Hematopoietic multipotent progenitor cell (in vitro differentiated cells): ENCODE measurements at places on chromosomes 13 and 19. TPM values are rescaled to one million over a fixed set of nuclear protein-coding genes. Genes with fewer than 3 reads are reported as not detected.
A peak's percentile ranks its signal among the peaks of the same experiment; 100 is the strongest.

GRCh38 chr13:109918179-109918711 lies 131.9 kb upstream of the IRS2 start:
- no peak for DNase-seq

GRCh38 chr13:28636069-28636468 lies 22.9 kb upstream of the POMP start:
- DNase-seq: no peak

DNA sequence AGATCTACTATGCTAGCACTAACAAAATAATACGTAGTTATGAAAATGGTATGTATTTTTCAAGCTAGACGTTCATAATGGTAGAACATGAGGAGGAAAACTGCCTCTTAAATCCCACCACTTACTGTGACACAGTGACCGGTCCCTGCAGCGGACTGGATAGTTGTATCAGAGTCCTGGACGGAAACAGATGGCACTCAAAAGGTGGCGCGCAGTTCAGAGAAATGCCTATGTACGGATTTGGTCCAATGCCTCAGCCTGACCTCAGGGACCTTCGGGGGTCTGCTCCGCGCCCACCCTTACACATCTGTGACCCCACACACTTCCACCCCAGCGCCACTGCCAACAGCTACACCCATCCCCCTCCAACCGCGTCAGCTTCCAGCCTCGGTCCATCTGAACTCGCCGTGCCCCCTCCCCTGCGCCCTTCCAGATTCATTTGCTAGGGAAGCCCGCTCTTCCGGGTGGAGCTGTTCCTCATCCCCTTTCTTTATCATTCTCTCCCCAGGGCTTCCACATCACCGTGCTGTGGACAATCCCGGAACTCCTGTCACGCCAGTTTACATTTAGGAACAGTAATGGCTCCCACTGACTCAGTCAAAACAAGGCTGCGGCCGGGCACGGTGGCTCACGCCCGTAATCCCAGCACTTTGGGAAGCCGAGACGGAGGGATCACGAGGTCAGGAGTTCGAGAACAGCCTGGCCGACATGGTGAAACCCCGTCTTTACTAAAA lies 792 bp upstream of the LENG8 start:
- DNase-seq: peak; percentile 62

GPC5 gene
- 18.3 TPM for total RNA-seq

GRCh38 chr19:8046569-8047165 lies 5.9 kb upstream of the CCL25 start:
- no peak for DNase-seq

DNA sequence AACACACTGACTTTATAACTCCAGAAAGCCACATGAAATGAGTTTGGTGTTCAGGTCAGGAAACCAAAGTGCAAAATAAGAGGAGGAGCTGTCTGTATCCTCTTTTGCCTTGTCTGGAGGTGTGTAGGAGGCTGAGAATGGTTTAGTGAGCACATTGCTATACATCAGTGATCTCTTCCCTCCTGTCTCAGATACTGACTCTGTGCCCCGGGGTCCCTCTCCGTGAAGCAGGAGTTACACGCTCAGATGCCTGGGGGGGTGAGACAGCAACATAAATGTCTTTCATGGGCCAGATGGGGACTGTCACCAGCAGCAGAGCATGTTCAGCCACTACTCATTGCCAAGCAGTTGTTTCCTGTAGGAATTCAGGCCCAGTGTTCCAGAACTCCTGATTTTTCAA lies 285.4 kb downstream of the ATP8A2 start:
- DNase-seq: no peak

ZNF564 gene
- total RNA-seq: 4.8 TPM

DNA sequence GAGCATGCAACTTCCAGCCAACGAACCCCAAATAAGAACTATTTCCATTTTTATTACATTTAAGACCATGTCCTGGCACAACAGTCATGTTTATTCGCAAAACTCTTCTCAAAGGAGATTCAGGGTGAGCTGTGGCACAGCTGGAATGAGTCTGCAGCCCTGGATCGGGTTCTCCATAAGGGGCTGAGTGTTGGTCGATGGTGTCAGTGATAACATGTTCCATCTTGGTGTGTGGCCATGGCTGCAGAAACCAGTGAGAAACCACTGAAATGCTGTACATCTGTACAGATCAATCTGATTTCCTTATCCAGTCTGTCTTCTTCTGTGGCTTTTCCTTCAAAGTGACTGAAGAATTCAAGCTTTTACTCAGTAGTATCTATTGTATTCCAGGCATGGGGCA lies 15.2 kb downstream of the FAM124A start:
- DNase-seq: no peak

GRCh38 chr19:38699027-38699346 lies 45.3 kb downstream of the CAPN12 start:
- no peak for DNase-seq

CYP4F12 gene
- total RNA-seq: 0.27 TPM

DNA sequence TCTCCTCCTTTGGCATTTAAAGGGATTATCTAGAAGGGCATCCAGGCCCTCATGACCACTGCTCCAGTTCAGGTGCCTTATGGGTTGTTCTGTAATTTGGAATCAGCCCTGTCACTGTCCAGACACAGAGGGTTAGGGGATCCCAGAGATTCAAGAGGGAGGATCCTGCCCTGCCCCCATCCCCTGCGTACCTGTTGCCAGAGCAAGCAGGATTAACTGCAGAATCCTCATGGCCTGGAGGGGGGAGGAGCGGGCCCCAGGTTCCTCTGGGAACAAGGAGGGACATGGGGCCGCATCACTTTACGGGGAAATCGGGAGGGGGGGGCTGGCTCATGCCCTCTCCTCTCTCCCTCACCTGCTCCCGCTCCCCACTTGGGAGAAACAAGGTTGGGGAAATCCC lies 1.0 kb downstream of the KLK11 start:
- DNase-seq: no peak

GRCh38 chr13:80458543-80458942 lies 117.6 kb upstream of the SPRY2 start:
- no peak for DNase-seq

DNA sequence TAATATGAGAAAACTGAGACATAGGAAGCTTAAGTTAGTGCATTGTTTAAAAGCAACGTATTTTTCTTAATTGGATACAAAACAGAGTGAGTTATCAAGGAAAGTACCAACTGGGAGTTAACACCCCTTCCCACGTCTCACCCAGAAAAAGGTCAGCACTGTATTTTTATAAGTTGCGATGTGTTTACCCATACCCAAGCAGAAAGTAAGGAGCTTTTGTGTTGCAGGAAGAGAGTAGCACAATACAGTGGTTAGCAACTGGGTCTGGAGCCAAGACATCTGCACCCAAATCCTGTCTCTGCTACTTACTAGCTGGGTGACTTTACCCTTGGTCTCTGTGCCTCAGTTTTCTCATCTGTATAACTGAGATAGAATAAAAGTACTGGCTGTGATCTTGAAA lies 34.3 kb downstream of the FAM216B start:
- DNase-seq: no peak

DNA sequence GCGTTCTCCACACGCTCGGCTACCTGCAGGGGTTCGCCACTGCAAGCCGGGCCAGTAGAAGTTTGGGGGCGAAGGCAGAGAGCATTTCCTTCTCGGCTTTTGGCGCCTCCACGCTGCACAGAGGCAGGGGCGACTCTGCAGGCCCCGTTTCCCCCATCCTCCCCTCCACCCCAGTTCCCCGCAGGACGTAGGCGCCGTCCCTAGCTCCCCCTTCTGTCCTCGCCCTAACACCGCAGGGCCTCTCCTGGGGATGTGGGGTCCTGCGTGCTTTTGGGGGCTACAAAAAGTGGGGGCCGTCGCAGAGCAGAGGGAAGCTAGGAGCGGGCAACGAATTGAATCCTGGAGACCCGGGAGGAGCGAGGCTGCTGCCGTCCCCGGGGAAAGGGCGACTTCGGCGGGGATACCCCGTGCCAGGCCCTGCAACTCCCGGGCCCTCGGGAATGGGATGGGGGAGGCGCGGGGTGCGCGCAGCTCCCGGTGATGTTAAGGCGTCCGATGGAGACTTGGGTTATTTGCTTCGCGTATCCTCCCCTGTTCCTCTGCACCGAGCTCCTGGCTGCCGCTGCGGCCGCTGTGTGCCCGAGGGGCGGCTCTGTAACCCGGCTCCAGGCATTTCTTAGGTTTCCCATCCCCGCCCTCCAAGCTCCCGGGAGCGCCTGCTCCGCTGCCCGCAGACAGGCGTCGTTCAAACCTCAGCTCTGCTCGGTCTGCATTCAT lies 255.9 kb upstream of the SOX21 start:
- no peak for DNase-seq

DNA sequence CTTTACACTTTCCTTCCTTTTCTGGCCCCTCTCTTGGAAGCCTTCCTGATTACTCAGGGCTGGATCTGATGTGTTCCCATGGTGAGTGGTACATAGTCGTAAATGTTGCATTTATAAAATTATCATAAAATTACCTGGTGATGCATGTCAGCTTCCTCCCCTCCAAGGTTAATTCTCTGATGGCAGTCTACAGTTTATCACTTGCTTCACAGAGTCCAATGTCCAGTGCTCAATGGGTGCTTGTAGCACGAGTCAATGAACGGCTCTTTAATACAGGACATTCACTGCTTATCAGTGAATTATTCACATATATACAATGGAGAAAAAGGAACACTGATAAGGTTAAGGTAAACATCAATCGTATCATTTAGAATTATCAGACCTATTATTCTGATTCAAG lies 27.0 kb upstream of the OXGR1 start:
- no peak for DNase-seq

PALM3 gene
- not detected for total RNA-seq

CCDC159 gene
- 14.8 TPM for total RNA-seq

GRCh38 chr19:41934849-41935374 lies 6.7 kb upstream of the ERFL start:
- peak; percentile 70 for DNase-seq

ZNF714 gene
- total RNA-seq: 10.8 TPM

SLC25A15 gene
- total RNA-seq: 21.5 TPM

KLK10 gene
- total RNA-seq: not detected

GRCh38 chr13:100399455-100399854 lies 189.1 kb downstream of the GGACT start:
- DNase-seq: no peak

GRCh38 chr19:32647361-32647760 lies 27.6 kb downstream of the ANKRD27 start:
- no peak for DNase-seq

GRCh38 chr13:61142506-61142905 lies 273.1 kb downstream of the PCDH20 start:
- no peak for DNase-seq

- no peak for DNase-seq
Observed at GRCh38 chr19:46825731-46826055, 25.0 kb downstream of the AP2S1 start.

CYP4F2 gene
- total RNA-seq: 1.3 TPM

FOXA3 gene
- 1.6 TPM for total RNA-seq

- no peak for DNase-seq
Observed at GRCh38 chr13:60398907-60399589, 2.0 kb downstream of the TDRD3 start.

SIGLEC9 gene
- 0.27 TPM for total RNA-seq

DNA sequence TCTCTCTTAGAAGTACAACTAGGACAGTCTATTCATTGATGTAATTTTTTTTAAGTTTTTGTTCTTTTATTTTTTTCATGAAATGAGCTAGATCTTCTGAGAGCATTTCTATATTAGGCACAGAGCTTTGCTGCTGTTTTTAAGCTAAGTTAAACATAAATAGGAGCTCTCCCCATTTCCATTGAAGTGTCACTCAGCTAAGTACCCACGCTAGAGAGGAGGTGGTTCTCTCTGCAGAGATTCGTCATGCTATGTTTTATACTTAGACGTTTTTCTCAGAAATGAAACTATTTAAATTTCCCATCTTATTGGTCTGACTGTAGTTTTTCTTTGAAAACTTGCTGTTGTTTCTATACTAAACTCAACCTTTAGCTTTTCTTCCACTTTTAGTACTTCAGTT lies 271.5 kb downstream of the PCDH9 start:
- DNase-seq: no peak

GRCh38 chr13:26221721-26222519 lies at the start of gene RNF6:
TSS of gene RNF6 (minus strand) at chr13:26222314. CDS start at chr13:26219649, 2,665 bp downstream.
- peak; percentile 96 for DNase-seq

DNA sequence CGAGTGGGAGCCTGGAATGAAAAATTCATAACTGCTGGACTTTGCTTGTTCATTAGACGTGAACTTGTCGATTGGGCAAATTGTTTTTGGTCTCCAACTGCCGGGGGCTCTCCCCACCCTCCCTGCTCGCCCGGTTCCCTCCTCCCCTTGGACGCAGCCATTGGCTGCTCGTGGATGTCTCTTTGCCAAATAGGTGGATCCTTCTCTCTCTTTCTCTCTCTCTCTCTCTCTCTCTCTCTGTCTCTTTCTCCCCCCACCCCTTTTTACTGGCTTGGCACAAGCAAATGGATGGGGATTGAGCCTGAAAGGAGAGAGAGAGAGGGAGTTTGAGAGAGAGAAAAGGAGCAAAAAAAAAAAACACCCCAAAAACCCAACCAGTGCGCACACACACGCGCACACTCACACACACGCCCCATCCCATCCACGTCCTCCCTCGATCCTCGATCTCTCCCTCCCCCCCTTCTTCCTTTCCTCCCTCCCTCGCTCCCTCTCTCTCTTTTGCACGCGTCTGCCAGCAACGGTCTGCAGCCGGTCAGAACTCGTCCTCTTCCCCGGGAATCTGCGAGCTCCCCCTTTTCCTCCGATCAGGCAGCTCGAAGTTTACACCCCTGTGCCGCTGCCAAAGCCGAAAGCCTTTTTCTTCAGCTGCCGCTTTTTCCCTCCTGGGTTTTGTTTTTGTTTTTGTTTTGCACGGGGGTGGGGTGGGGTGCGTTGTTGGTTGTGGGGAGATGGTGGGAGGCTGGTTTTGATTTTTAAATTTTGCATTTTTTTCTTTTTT lies 27.8 kb downstream of the NFIX start:
- DNase-seq: no peak

DNA sequence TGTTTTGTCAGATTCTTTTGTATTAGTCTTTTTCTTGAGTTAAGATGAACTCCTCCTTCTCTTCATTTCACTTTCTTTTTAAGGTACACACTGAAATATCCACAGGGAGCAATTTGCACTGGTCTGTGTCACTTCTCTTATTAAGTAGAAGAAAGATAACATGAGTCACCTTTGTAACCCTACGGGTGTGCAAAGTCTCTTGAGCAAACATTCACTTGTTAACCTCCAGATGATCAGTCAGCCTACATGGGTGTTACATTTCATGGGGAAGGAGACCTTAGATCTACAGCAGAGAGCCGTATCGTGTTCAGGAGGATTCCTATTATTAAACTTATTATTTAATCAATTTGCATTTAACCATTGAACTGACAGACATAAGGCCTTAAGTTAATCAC lies 5.1 kb downstream of the ZNF507 start:
- DNase-seq: no peak

- no peak for DNase-seq
Observed at GRCh38 chr13:96741779-96742178, 252.5 kb downstream of the OXGR1 start.

DNA sequence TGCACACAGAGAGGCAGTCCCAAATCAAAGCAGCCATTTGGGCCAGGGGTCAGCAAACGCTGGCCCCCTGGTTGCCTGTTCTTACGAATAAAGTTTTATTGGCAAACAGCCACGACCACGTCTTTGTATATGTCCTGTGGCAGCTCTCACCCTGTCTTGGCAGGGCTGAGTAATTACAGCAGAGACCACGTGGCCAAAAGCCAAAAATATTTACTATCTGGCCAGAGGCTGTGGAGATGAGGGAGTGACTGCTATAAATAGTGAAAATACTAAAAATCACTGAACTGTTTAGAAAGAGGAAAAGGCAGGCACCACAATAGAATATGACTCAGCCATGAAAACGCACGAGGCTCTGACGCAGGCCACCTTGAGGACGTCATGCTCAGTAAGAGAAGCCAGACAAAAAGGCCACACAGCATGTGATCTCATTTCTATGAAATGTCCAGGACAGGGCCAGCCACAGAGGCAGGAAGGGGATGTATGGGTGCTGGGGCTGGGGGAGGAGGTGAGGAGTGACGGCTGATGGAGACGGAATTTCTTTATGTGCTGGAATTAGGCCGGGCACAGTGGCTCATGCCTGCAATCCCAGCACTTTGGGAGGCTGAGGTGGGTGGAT lies 29.4 kb downstream of the SMIM24 start:
- no peak for DNase-seq
